ENCODE measurements at places on chromosomes 5 and 9.

DNA sequence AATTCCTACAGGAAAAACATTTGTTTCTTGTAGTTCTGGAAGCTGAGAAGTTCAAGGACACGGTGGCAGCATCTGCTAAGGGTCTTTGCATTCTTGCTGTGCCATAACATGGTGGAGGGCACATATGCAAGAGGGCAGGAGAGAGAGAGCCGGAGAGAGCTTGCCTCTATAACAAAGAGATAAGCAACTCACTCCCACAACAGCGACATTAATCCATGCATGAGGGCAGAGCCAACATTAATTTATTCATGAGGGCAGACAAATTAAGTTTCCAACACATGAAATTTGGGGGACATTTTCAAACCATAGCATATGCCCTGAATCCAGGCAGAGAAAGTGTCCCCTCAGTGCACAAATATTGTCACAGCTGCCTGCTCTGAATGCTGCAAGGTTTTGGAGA lies 4.4 kb upstream of the GTF3C5 start:
- no peak for DNase-seq

DNA sequence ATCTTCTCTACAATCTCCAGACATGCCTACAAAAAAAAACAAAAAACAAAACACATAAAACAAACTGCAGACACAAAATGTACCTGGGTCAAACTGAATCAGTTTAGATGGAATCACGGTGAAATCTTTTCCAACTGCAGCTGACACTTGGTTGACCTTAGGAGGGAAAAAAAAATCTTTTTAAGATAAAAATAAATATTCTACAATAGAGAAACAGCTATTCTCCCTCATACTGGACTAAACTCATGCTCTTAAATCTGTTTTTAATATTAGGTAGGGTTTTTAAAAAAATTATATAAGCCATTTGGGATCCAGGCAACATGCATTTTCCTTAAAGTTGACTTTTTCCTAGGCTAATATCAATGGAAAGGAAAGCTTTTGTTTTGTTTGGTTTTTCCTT lies 33.8 kb upstream of the CER1 start:
- no peak for DNase-seq

- no peak for DNase-seq
Observed at GRCh38 chr9:89731262-89732182, 126.7 kb downstream of the GADD45G start.

DNA sequence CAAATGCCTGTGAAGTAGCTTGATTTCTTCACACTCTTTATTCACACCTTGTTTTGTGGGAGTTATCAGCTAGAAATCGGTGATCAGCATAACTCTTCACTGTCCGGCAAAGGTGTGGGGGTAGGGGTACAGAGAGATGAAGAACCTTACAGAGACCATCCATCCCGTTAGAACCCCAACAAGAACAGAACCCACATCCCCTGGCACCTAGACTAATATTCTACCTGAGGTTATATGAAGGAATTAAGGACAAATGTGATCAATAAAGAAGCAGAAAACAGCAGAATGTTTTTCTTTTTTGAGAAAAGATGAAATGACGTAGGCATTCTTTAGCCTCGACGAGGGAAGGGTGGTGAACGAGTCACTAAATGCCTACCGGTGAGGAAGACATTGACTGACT lies 44.7 kb downstream of the FANCC start:
- DNase-seq, result no peak

- DNase-seq, result no peak
Observed at GRCh38 chr9:94758880-94759279, 32.4 kb downstream of the AOPEP start.

GRCh38 chr5:130488252-130488651 lies 584.0 kb downstream of the CHSY3 start:
- DNase-seq, result no peak

DNA sequence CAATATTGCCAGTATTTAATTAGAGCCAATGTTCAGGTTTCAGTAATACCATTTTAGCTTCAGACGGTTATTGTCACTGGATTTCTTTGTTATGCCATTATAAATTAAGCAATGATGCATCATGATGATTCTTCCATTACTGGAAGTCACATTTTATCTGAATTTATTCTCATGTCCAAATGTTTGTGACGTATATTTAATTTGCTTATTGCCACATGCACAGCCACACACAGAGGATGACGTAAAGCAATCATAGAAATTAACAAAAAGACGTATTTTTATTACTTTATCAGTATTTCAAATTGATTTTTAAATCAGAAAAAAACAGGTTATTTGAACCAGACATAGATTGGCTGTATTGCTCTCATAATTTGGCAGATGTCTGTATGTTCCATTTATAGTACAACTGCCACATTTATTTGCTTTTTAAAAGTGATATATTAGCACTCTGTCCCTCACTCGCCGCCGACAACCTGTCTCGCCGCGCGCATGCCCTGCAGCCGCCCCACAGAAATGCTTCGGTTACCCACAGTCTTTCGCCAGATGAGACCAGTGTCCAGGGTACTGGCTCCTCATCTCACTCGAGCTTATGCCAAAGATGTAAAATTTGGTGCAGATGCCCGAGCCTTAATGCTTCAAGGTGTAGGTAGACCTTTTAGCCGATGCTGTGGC lies 970.9 kb downstream of the CDH12 start:
- DNase-seq, result no peak

- DNase-seq, result no peak
Observed at GRCh38 chr5:124737651-124738050, 8.8 kb downstream of the ZNF608 start.

DNA sequence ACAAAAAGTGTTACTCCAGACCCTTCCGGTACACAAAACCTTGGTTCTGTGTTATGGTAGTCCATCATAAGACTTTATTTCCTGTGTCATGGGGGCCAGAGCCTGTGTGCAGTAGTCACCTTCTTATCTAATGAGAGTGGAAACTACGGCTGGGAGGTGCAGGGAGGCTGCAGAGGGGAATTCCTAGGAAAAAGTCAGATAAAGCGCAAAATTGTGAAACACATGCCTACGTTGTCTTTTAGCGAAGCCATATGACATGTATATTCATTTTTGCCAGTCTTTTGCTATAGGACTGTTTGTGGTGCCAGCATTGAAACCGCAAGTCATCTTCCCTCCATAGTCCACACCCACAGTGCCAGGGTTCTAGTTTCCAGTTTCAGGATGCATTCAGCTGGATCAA lies 80.7 kb downstream of the PPARGC1B start:
- no peak for DNase-seq
